ENCODE measurements at places on chromosomes 13 and 19. TPM values are rescaled to one million over a fixed set of nuclear protein-coding genes. Genes with fewer than 3 reads are reported as not detected.

Gene CLPTM1
- total RNA-seq: 29.2 TPM

Gene DNAAF3
- total RNA-seq: 0.65 TPM

Gene MEDAG
- total RNA-seq: 66.5 TPM

Gene CYP2A6
- not detected for total RNA-seq

Gene SYNE4
- total RNA-seq: not detected

Gene NDUFA11
- total RNA-seq: 174 TPM

Gene NCCRP1
- not detected for total RNA-seq

Gene JOSD2
- total RNA-seq: 22.5 TPM
